ENCODE measurements at places on chromosomes 5 and 9. TPM values are rescaled to one million over a fixed set of nuclear protein-coding genes. Genes with fewer than 3 reads are reported as not detected.
A peak's percentile ranks its signal among the peaks of the same experiment; 100 is the strongest.

GRCh38 chr5:62256161-62257019 is 49.6 kb upstream of the KIF2A start:
- no peak for DNase-seq

DNA sequence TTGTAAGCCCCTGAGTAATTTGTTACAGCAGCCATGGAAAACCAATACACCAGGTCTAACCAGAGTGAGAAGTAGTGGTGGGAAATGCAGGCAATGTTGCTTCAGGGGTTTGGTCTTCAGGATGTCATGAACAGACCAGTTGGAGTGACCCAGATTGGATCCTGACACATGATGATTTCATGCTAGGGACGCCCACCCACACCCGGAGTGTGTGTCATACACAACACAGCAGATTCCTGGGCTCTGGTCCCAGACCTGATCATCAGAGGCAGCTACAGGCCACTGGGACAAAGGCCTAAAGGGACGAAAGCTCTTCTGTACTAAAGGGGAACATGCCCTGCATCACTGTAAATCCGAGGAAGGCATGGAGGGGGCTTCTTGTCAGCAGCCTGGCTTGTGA is 194.2 kb downstream of the NSG2 start:
- DNase-seq = no peak

DNA sequence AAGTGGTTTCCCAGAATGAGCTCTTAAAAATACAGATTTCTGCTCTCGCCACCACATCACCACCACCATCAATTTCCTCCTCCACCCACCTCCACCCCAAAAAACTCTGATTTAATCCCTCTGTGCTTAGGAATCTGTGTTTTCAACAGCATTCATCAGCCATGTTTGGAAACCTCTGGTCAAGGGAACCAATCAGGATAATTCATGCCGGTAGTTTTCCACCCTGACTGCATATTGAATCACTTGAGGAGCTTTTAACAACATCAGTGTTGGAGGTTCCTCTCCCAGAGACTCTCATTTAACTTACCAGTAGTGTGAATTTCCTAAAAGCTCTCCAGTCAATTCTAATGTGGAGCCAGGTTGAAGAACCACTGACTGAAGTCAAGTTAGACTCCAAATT is 46.0 kb upstream of the DAB2 start:
- no peak for DNase-seq

- no peak for DNase-seq
Observed at GRCh38 chr5:38468202-38468673, 88.2 kb downstream of the LIFR start.

Gene SPATA6L
- total RNA-seq = 0.99 TPM

Gene TXNDC8
- total RNA-seq = not detected

- no peak for DNase-seq
Observed at GRCh38 chr5:160537940-160538339, 116.3 kb downstream of the PTTG1 start.

DNA sequence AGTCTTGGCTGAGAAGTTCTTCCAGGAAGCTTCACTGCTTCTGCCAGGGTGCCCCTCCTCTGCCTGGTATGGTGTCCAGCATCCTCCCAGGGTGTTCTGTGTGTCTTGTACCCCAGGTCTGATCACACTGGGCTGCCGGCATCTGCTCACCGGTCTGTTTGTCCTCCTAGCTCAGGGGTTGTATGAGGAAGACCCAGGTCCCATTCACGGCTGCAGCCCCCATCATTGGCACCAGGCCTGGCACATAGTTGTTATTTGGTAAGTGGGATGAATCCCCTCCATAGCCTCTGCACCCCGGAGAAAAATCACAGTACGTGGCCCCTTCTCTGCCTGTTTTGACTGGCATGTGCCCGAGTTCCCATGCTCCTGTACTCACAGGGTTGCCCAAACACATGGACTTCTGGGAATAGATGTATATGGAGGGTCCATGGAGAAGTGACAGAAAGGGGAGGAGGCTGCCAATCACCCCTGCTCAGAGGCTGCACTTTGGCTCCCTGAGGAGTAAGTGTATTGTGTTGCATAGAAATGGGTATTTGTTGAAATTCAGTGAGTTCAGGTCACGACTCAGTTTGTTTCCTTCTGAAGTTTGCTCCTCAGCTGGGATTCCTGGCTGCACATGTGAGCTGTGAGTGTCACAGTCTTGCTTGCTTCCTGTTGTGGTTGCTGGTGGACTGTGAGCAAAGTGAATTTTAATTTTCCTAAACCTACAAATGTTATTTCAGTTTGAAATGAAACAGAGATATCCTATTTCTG is 96.2 kb downstream of the HSPA4 start:
- DNase-seq = no peak

DNA sequence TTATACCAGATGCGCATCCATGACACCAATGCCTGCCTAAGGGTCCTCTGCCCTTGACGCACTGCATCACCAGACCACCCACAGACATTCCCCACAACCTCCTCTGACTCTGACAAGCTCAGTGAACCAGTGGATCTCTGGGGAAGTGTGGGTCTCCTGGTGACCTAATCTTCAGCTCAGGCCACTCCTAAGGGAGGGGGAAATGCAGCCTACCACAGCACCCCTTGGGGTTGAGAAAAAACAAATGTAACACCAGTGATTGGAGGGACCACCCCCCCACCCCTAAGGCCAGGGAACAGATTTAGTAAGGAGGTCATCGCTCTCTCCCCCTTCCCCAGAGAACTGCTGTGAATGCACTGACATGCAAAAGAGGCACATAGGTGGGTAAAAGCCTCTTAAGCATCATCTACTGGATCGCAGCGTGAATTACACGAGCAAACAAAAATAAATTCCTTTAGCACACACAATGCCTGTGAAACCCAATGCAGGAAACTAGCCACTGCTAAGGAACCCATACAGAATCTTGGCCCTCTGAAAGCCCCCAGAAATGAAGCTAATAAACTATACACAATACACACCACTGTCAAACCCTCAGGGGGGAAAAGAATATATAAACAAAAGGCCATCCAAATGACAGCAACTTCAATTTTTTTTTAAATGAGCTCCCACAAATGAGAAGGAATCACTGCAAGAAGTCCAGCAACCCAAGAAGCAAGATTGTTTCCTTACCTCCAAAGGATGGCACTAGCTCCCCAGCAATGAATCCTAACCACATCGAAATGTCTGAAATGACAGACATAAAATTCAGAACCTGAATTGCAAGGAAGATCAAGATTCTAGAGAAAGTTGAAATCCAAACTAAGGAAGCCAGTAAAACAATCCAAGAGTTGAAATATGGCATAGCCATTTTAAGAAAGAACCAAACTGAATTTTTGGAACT is 513.7 kb upstream of the PTGER4 start:
- no peak for DNase-seq

Gene HRH2
- 28.8 TPM for total RNA-seq

Gene DDX4
- total RNA-seq = not detected

DNA sequence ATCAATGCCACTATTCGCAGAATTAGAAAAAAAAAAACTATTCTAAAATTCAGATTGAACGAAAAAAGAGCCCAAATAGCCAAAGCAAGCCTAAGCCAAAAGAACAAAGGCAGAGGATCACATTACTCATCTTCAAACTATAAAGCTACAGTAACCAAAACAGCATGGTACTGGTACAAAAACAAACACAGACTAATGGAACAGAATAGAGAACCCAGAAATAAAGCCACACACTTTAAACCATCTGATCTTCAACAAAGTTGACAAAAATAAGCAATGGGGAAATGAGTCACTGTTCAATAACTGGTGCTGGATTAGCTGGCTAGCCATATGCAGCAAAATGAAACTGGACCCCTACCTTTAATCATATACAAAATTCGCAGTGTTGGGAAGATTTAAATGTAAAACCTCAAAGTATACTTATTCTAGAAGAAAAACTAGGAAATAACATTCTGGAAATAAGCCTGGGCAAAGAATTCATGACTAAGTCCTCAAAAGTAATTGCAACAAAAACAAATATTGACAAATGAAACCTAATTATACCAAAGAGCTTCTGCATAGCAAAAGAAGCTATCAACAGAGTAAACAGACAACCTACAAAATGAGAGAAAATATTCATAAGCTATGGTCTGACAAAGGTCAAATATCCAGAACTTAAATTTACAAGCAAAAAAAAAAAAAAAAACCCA is 153.7 kb downstream of the NDUFS4 start:
- DNase-seq = no peak

- no peak for DNase-seq
Observed at GRCh38 chr9:14888875-14889274, 21.4 kb downstream of the FREM1 start.

Gene EQTN
- not detected for total RNA-seq

Gene NREP
- 28.7 TPM for total RNA-seq

Gene CDC37L1
- 18.3 TPM for total RNA-seq

Gene PCSK5
- total RNA-seq = 1.6 TPM

DNA sequence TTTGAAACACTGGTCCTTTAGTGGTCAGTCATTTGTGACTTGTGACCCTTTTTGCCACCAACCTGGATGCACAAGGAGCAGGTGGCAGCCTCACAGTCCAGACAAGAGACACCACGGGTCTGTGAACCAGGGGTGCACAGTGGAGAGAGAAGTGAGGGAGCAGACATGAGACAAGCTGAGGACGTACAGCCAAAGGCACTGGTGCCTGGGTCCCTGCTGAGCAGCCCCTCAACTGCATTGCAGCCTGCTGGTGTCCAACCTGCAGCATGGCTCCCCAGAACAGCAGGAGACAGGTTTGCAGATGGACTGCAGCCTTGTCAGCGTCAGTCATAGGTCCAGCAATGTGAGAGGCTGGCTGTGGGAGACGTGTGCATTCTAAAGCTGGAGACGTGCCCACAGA is 124.2 kb upstream of the FSTL4 start:
- DNase-seq = no peak

Gene IFNE
- not detected for total RNA-seq

Gene TSLP
- 0.71 TPM for total RNA-seq

Gene PCDHB16
- not detected for total RNA-seq

- DNase-seq = no peak
Observed at GRCh38 chr9:12659220-12659619, 34.0 kb upstream of the TYRP1 start.

GRCh38 chr5:173342813-173343755 is 14.9 kb upstream of the STC2 start:
- no peak for DNase-seq

GRCh38 chr9:78030296-78030552 is 1.4 kb downstream of the GNAQ start:
- peak; percentile 59 for DNase-seq

- DNase-seq = no peak
Observed at GRCh38 chr5:27387535-27388073, 349.2 kb upstream of the CDH9 start.

- DNase-seq = no peak
Observed at GRCh38 chr9:17075758-17076485, 58.9 kb upstream of the CNTLN start.

DNA sequence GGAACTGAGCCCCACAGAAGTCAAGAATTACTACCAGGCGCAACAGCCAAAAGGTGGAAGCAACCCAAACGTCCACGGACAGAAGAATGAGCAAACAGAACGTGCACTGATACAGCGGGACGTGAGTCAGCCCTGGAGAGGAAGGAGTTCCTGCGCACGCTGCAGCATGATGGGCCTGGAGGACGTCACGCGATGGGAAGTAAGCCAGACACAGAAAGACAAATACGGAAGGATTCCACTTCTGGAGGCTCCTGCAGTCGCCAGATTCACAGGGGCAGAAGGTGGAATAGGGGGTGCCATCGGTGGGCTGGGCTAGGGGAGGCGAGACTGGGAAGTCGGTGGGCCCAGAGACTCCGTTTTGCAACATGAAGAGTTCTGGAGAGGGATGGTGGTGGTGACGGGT is 80.3 kb upstream of the PHYKPL start:
- no peak for DNase-seq

Gene SAXO1
- total RNA-seq = not detected

Gene KCNV2
- not detected for total RNA-seq

- DNase-seq = no peak
Observed at GRCh38 chr5:42360616-42361314, 62.5 kb upstream of the GHR start.

DNA sequence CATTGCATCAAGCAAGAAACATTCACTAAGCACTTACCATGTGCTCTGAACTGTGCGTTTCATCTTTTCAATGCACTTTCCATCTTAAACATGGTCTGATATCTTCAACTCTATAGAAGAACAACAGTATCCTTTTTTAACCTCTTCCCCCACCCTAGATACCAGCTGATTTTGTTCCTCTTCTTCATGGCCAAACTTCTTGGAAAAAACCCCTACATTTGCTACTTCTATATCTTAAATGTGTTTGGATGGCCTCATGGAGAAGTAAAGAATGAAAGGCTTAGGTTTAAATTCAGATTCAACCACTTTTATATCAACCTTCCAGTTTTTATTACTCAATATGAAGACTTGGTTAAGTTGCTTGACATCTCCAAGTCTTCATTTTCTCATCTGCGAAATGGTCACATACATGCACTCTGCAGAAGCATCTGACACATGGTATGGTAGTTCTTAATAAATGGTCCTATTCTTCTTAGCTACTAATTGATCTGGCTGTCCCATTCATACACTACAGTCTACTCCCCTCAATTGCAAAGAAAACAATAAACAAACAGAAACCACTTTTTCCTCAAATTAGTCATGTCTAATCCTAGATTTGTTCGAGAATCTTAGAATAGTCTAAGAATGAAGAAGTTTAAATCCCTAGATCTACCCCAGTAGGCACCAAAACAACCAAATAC is 59.4 kb downstream of the FYB1 start:
- no peak for DNase-seq

Gene OBP2B
- total RNA-seq = not detected

- no peak for DNase-seq
Observed at GRCh38 chr5:107241841-107242240, 428.9 kb downstream of the EFNA5 start.

- no peak for DNase-seq
Observed at GRCh38 chr9:20442461-20443319, 179.6 kb downstream of the MLLT3 start.

GRCh38 chr9:36995927-36996705 is 38.0 kb downstream of the PAX5 start:
- peak; percentile 63 for DNase-seq

GRCh38 chr5:67880511-67880805 is 335.1 kb upstream of the PIK3R1 start:
- no peak for DNase-seq

All from activated naive CD4-positive, alpha-beta T cell treated with anti-CD3 and anti-CD28 coated beads, Interleukin-2, amount 50 U/mL, for 72 hours (primary cell).